Activated CD4-positive, alpha-beta memory T cell treated with anti-CD3 and anti-CD28 coated beads, Interleukin-2, amount 10 ng/mL, durations not matched to agents 7 days and 5 days (primary cell): ENCODE measurements at places on chromosomes 1 and 21. TPM values are rescaled to one million over a fixed set of nuclear protein-coding genes. Genes with fewer than 3 reads are reported as not detected.

Gene SGIP1
- not detected for total RNA-seq

Gene OLFM3
- total RNA-seq, result not detected

Gene LCE6A
- not detected for total RNA-seq

Gene SUCO
- total RNA-seq, result 27.3 TPM

DNA sequence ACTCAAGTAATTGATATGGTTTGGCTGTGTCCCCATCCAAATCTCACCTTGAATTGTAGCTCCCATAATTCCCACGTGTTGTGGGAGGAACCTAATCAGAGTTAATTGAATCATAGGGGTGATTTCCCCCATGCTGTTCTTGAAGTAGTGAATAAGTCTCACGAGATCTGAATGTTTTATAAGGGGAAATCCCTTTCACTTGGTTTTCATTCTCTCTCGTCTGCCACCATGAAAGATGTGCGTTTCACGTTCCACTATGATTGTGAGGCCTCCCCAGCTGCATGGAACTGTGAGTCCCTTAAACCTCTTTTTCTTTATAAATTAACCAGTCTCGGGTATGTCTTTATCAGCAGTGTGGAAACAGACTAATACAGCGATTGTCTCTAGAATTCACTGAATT lies 135.4 kb downstream of the BACH1 start:
- no peaks in the 10 kb centered on the region for H3K36me3 ChIP-seq
- H3K4me1 ChIP-seq, result peaks cover 20% of the 10 kb centered on the region
- H3K4me3 ChIP-seq, result no peak overlapping the region
- H3K27ac ChIP-seq, result no peak overlapping the region

- no peak for DNase-seq
- H3K4me1 ChIP-seq, result no peaks in the 10 kb centered on the region
- peaks cover 60% of the 10 kb centered on the region for H3K36me3 ChIP-seq
- no peak overlapping the region for H3K27ac ChIP-seq
- H3K27me3 ChIP-seq, result no peaks in the 10 kb centered on the region
Observed at GRCh38 chr1:26761217-26761616, 26.5 kb upstream of the PIGV start.

DNA sequence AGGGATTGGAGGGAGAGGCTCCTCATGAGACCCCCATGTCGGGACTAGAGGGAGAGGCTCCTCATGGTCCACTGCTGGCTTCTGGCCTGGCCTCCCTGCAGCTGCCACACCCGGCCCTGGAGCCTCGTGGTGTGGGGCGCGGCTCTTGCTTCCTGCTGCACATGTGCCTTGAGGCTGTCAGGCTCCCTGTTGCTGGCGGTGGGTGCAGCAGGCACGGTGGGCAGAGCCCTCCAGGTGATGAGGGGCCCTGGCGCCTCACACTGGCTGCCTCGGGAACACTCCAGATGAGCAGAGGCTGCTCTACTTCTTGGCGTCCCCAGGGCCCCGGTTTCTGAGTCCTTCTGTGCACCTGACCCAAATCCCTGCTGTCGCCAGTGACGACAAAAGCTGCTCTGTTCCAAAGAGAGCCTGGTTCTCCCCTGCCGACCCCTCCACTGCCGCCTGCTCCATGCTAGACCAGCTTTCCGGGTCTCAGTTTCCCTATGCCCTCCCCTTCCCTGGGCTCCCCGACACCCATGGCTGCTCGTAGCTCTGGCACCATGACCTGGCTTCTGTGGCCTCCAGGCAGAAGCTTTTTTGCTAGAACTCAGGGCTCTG lies 9.7 kb upstream of the ATAD3B start:
- no peaks in the 10 kb centered on the region for H3K36me3 ChIP-seq
- H3K4me3 ChIP-seq, result no peak overlapping the region
- H3K27me3 ChIP-seq, result no peaks in the 10 kb centered on the region
- no peak for DNase-seq
- peak overlapping the region; percentile 49 for H3K27ac ChIP-seq

GRCh38 chr1:99748419-99748818 lies 18.0 kb downstream of the FRRS1 start:
- DNase-seq, result no peak
- H3K36me3 ChIP-seq, result no peaks in the 10 kb centered on the region
- H3K27me3 ChIP-seq, result peaks cover 12% of the 10 kb centered on the region
- no peak overlapping the region for H3K4me3 ChIP-seq
